ENCODE measurements at places on chromosomes 7 and 10.

DNA sequence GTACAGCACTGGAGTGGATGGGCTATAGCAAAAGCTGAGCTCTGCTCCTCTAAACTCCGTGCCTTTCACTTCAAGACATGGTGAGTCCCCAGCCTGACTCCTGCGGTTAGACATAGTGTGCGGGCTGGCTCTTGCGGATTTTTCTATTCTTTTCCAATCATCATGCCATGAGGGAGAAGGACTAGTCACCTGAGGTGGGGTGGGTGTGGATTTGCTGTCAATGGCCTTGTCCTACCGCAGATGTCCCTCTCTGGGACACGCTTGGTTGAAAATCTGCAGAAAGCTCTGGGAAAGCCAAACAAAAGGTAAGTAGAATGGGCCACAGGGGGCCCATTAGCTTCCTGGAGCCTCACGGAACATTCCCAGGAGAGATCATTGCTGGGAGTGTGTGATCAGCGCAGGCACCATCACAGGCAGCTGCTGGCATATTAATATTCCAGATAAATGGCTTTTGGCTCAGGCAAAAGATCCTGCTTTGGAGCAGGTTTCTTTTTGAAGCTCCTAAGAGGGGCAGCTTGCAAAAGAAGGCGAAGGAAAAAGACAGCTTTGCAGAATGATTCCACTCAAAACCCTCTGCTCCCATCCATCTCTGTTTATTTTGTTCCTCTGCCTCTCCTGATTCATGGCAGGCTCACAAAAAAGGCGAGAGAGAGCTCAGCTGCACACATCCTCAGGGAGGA is 509.0 kb upstream of the ZMIZ1 start:
- no peak for DNase-seq

GRCh38 chr7:102836191-102836919 is 76.4 kb upstream of the LRRC17 start:
- peak; percentile 87 for DNase-seq

- no peak for DNase-seq
Measured at GRCh38 chr7:139321071-139321745, 19.9 kb upstream of the FMC1 start.

DNA sequence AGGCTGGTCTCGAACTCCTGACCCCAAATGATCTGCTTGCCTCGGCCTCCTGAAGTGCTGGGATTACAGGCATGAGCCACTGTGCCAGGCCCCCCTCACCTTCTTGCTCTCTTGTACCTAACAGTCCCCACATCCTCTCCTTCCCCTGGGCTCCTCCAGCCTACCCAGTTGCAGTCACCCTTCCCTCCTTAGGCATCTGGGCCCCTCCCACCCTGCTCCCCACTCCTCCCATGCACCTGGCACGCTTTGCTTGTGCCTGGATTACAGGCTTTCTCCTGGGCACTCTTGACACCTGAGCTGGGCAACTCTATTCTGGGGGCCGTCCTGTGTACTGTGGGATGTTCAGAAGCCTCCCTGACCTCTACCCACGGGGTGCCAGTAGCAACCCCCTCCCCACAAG is 3.0 kb downstream of the CLDN15 start:
- no peak for DNase-seq

DNA sequence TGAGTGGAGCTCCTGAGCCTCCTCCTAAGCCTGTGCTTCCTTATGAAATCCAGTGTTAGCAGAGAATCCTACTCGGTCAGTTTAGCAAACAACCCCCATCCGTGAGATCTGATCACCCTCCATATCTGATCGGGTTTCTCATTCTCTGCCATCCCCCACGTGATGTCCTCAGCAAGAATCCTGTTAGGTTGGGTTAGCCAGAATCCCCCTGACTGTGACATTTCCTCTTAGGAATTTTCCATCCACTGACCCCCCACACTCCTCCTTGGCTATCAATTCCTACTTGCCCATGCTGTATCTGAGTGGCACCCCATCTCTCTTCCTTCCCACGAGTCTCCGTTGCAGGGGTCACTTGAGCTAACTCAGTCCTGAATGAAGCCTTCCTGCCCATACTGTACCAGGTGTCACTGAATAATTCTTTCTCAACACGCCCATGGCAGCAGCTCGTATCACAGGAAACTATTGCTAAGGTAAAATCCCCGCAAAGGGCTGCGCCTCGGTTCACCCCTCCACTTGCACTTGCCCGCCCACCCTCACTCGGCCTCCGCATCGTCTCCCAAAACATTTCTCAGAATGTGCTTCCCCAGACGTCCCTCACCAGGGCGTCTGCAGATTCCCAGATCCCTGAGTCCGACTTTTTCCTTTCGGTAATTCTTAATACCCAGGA is 44.1 kb downstream of the MYOF start:
- DNase-seq: no peak

GRCh38 chr10:119933179-119933578 is 40.6 kb downstream of the SEC23IP start:
- no peak for DNase-seq

- DNase-seq: no peak
Measured at GRCh38 chr10:113753020-113753692, 1.7 kb downstream of the PLEKHS1 start.

- DNase-seq: no peak
Measured at GRCh38 chr7:127231415-127231814, 21.3 kb downstream of the GRM8 start.

DNA sequence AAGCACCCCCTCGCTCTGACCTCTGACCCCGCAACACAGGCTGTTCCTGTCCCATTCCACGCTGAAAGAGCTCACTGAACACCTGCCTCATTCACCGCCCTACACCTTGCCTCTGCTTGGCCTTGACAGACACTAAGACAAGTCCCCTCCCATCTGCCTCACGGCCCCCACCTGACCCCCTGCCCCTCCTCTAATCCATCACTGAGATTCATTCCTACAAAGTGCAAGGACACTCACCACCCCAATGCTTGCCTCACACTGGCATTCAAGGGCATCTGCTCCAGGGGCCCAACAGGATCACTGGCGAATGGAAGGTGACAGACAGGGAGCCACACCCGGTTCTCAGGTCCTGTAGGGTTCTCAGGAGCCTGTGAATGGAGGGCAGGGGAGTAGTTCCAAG is 68.1 kb upstream of the NANOS1 start:
- DNase-seq: no peak

- no peak for DNase-seq
Measured at GRCh38 chr7:87129848-87130247, 22.4 kb upstream of the DMTF1 start.

DNA sequence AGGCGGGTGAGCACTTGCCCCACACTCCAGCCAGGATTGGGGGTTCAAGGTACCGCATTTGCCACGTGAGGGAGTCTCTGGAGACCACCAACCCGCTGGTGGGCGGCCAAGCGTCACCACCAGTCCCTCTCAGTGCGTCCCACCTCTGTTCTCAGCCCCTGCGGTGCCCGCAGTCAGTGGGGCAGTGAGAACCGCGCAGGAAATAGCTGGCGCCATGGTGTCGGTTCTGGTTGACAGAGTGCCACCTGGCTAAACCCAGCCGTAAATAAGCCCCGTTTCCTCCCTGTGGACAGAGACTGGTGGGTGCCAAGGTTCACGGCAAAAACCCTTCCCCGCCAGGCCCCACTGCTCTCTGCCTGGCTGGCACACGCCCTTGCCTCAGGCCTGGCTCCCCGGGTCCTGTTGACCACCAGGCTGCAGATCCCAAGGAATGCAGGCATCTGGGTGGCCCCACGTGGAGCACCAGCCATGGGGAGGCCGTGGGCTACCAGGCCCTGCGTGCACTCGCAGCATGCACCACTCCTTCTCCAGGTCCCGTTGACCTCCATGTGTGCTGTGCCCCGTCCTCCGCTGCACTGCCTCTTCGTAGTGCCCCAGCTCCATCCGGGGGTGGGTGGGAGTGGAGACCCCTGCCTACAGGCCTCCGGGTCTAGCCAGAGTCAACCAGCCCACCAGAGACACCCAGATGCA is 140.0 kb downstream of the LHPP start:
- DNase-seq: no peak

- no peak for DNase-seq
Measured at GRCh38 chr7:32385316-32385956, 104.7 kb downstream of the LSM5 start.

DNA sequence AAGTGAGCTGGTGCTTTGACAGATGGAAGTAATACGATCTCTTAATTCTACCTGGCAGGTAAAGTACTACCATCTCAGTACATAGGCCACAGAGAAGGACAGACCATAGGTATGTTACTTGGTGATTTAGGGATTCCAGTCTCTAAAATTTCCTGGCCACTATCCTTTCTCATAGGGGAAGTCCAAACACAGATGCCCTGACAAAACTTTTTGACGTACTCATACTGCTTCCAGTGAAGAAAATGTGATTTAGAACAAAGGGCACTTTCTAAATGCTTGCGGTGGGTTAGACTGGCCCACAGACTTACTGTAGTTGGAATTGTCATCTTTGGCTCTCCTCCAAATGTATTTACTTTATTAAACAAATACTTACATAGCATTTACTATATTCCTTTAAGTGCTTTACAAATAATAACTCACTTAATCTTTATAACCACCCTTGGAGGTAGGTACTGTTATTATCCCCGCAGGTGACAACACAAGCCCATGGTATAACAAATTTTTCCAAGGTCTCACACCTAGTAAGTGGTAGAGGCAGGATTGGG is 3.0 kb downstream of the PI4K2A start:
- no peak for DNase-seq

- no peak for DNase-seq
Measured at GRCh38 chr10:82210331-82210730, 335.3 kb downstream of the NRG3 start.

- DNase-seq: no peak
Measured at GRCh38 chr10:19767876-19768275, 48.4 kb upstream of the PLXDC2 start.

GRCh38 chr10:32253821-32254220 is 93.1 kb downstream of the EPC1 start:
- no peak for DNase-seq

DNA sequence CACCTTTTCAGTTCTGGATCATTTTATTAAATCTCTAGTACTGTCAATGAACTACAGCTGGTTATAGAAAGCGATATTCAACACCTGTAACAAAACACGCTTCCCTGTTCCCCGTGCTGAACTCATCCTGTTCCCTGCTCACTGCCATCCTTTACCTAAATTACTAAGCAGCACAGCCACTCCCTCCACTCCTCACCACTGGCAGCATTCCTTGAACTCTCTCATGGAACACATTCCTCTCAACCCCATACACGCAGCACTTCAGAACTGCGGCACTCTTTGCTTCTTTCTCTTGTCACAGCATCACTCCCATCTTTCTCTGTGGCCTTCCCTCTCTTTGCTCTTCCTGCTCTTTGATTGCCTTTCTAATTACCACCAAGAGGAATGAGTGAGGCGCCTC is 27.4 kb downstream of the RELN start:
- DNase-seq: no peak

GRCh38 chr7:14275356-14275755 is 285.9 kb upstream of the ETV1 start:
- DNase-seq: no peak

GRCh38 chr7:138417764-138418163 is 42.3 kb upstream of the TRIM24 start:
- no peak for DNase-seq

- DNase-seq: peak; percentile 20
Measured at GRCh38 chr7:9097565-9098060, 664.2 kb downstream of the NXPH1 start.

DNA sequence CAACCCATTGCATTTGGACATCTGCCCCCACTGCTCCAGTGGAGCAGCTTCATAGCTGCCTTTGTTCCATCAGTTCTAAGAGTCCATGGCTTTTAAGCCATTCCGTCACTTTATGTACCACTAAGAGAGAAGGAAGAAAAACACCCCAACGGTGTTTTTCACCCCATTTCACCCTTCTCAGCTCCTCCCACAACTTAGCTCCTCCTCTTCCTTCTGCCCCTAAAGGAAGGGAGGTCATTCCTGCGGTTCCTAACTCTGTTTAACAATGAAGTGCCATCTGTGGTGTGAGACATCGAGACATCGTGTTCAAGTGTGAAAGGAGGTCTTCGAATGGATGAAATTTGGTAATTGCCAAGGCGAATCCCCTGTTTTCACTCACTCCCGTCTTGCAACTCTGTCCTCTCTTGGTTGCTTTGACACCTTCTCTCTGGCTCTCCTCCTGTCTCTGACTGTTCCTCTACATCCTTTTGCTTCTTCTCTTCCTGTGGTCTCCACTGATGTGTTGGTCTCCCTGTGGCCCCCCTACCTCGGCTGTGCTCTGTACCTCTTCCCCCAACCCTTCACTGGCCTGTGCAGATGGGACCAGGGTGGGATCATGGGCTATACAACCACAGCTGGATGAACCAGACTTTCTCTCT is 23.0 kb downstream of the SMKR1 start:
- no peak for DNase-seq

DNA sequence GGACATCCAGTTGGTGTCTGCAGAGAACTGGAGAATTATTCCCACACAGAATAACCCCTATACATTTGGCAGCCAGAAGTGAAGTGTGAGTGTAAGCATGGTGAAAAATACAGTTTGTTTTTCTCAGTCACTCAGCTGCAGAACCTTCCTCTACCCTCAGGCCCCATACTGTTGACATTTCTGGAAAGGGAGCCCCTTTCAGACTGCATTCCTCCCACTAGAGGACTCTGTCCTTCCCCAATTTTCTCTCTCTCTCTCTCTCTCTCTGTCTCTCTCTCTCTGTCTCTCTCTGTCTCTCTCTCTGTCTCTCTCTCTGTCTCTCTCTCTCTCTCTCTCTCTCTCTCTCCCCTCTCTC is 86.8 kb upstream of the STEAP1B start:
- no peak for DNase-seq

- no peak for DNase-seq
Measured at GRCh38 chr7:85630904-85631600, 444.2 kb upstream of the SEMA3D start.

DNA sequence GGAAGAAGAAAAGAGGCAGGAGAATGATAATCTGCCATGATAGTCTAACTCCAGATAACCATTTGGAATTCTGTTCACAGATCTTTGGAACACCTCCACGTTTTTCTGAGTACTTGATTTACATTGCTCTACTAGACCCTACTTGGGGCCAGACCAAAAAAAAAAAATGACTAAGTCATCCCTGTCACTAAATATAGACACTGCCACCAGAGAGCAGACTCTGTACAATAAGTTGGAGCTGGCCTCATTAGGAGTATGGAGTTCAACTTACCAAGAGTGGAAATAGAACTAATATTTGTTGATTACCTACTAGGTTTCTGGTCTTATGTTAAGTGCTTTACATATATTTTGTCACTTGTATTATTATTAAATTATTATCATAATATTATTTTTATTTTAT is 80.9 kb upstream of the ZNF800 start:
- no peak for DNase-seq

DNA sequence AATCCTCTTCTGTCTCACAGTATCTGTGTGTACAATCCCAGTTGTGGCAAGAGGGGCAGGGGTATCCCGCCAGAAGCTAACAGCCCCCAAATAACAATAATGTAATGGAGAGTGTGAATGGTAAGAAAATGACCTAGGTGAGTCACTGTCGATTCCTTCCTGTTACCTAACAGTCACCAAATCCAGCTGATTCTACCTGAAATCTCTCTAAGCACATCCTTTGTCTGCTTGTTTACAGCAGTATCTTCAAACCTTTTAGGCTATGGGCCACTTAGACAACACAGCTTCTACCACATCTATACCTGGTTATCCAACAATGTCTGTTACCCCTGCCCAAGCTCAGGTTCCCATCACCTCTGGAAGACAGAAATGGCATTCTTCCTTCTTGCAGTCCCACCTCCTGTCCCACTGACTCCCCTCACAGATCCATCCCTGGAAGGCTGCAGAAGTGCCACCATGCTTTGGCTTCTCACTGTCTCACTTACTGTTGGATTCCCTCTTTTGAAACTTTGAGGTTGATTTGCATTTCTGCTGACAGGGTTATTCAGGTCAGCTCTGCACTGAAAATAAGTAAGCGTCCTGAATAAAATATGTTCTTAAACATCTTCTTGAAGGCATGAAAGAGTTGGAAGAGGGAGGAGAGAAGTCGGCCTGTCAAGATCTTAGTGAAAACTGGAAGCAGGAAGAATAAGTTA is 13.1 kb downstream of the PIP4K2A start:
- DNase-seq: no peak

Data from foreskin keratinocyte (primary cell).